T-helper 1 cell (primary cell): ENCODE measurements at places on chromosomes 1 and 21.

- no peak for DNase-seq
These were observed 233 bp downstream of the ADAMTS5 start for GRCh38 chr21:26966649-26967061.

GRCh38 chr21:16419188-16419921 lies 689.6 kb downstream of the USP25 start:
- DNase-seq: no peak

GRCh38 chr21:14566894-14567293 lies 20.8 kb upstream of the SAMSN1 start:
- DNase-seq: no peak

- no peak for DNase-seq
These were observed 237.0 kb upstream of the SGIP1 start for GRCh38 chr1:66296951-66297350.

GRCh38 chr1:213649373-213649772 lies 338.4 kb upstream of the PROX1 start:
- DNase-seq: no peak

DNA sequence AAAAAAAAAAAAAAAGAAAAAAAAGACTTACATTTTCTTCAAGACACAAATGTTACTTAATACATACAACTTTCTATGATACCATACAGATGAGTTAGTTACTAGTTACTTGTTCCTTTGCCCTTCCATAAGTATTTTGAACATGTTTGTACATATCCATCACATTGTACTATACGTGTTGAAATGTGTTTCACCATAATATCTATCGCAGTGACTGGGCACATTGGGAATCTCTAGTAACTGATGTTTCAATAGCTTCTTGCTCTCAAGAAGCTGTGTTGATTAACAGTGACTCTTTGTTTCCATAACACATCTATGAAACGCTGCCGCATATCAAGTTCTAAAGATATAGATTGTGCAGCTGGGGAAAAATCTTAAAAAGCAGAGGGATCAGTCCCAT lies 42.9 kb downstream of the KLHL20 start:
- DNase-seq: no peak

DNA sequence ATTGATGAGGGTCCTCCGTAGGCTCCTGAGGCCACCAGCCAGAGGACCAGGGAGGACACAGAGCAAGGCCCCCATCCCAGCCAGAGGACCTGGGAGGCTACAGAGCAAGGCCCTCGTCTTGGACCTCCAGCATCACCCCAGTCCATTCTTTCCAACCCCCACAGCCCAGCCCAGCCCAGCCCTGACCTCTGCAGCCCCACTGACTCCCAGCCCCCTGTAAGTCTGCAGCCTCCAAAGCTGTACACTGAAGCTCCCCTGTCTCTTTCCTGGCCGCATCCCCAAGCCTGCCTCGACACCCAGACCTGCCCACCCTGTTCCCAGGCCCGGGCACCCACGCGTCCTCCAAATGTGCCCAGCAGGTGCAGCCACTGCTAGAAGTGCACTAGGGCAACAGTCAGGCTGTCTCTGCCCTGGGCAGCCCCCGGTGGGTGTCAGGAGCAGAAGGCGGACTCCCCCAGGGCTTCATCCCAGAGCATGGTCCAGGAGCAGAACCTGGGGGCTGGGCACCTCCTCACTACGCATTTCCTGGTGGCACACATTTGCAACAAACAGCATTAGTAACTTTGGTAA lies 2.1 kb downstream of the DVL1 start:
- no peak for DNase-seq

- DNase-seq: peak; percentile 50
These were observed 539 bp downstream of the ATP8B2 start for GRCh38 chr1:154325583-154326545.

DNA sequence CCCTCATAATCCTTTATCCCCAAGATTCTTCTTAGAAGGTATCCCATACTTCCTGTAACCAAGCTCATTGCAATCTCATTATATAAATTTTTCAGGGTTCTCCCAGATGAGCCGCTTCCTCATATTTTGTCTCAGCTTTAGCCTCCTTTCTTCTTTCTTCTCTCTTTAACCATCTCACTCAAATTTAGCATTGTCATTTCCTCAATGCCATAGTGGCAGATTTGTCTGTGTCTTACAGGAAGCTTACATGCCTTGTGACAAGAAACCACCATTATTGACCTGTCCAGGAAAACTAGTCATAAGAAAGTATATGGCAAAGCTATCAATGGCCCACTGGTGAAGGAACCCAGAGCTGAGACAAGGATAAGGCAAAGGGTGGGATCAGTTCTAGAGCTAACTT lies 6.0 kb upstream of the FCRL2 start:
- DNase-seq: no peak

GRCh38 chr1:2079396-2080085 lies 29.3 kb downstream of the PRKCZ start:
- DNase-seq: no peak
